Epithelial cell of prostate (primary cell): ENCODE measurements at places on chromosomes 2 and 18.

GRCh38 chr2:201758234-201758633, 22.5 kb downstream of the ALS2 start:
- DNase-seq: no peak

DNA sequence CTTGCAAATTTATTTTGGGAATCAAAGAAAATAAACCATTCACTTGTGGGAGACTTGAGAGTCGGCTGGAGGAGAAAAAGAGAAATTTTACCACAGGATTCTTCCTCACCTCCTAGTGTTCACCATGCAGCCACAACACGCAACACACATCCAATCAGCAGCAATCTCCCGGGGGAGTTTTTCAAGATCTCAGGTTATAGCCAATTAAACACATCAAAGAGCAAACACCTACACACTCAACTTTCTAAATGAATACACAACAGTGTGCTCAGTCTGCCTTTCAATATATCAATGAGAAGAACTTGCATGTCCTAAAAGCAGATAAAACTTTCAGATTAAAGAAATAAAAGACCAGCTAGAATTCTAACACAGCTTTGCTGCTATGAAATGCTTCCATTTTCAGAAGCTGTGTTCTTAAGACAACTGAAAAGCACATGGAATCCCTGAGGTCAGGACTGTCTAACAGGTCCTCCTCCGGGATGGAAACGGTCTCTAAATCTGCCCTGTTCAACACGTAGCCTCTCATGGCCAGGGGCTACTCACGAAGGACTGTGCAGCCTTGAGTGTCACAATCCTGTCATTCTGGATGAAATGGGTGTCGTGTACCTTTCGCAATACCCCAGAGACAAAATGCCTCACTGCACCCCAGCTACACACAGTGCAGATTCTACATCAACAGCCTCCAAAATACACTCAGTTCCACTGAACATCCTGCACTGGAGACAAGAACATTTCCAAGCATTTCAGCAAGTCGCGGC, 84.2 kb downstream of the ZNF516 start:
- no peak for DNase-seq

DNA sequence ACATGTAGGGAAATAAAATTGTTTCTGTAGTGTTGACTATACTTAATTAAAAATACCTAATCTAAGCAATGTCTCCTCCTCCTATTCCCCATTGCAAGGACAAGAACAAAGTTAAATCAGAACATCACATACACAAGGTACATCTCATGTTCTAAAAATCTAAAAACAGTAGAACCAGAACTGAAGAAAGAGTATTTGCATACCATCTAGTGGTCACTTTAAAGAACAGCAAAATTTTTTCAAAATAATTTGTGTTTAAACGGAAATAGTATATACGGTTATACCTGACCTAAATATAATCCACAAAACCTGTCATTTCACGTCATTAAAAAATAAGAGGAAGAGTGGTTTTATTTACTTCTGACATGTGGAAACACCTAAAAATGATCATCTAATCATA, 294.3 kb upstream of the KCNH7 start:
- no peak for DNase-seq

DNA sequence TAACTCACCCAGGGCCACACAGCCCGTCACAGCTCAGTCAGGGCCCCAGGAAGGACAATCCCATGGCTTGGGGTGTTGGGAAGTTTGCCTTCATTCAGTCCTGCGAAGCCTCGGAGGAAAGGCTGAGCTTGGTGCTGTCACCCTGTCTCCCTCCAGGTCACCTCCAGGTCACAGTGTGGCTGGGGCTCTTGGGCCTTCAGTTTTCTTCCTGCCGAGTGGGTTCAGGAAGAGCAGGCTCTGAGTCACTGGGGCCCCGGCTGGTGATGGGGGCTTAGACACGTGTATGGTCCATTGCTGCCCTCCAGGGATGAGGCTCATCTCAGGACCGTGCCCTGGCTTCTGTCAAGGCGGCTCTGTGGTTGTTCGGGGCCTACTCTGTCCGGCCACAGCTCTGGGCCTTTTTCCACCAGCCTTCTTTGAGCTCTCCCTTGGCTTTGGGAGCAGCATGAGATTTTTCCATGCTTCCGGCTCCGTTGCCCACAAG, 118.6 kb downstream of the INHBB start:
- no peak for DNase-seq

DNA sequence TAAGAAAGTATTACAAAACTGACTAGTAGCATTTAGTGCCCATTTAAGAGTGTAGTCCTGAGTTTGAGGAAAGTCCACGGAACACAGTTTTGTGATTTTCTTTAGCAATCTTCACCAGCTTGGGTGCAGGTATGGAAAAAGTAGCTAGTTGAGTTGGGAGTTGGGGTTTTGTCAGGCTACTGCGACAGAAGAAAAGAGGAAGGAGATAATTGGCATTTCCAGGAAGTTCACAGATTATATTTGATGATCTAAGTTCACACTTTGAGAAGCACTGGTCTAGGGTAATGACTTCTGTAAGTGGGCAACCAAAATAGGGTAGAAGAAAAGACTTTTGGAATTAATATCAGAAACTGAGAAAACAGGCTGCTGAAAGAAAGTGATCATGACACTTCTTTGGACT, 52.1 kb downstream of the VIL1 start:
- no peak for DNase-seq

GRCh38 chr2:133241224-133241571, 327.1 kb downstream of the NCKAP5 start:
- DNase-seq: no peak

DNA sequence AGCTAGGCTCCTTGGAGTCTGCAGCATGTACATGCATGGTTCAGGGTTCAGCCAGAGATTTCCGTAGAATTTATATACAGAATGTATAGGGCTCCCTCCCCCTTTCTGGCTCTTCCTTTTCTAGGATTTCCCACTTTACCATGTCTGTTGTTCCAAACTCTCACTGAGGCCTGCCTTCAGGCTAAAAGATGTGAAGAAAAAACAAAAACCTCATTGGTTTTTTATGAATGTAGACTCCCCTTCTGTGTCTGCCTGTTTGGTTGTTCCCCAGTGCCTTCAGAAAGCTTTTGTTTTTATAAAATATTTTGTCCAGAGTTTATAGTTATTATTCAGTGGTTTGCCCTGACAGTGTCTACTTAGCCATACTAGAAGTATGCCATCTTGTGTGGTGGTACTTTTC, 3.6 kb downstream of the NDUFV2 start:
- DNase-seq: no peak

DNA sequence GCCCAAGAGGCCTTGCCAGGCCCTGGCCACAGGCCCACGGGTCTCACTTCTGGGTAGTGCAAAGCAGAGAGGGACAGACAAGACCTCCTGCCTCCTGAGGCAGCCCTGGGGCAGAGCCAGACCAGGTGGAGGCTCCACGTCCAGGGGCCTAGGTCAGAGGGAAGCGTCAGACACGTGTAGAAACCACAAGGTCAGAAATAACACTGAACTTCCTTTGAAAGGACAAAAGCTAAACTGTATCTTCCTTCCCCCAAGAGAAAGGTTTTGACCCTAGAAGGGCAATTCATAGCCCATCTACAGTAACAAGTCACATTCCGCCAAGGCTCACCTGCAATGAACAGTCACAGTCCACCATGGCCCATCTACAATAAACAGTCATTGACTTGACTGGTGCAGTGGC, 17.9 kb downstream of the SDC1 start:
- DNase-seq: no peak

- DNase-seq: no peak
These were observed 9.1 kb downstream of the TWIST2 start for GRCh38 chr2:238856713-238857567.

GRCh38 chr18:24482821-24483220, 22.4 kb downstream of the HRH4 start:
- no peak for DNase-seq

DNA sequence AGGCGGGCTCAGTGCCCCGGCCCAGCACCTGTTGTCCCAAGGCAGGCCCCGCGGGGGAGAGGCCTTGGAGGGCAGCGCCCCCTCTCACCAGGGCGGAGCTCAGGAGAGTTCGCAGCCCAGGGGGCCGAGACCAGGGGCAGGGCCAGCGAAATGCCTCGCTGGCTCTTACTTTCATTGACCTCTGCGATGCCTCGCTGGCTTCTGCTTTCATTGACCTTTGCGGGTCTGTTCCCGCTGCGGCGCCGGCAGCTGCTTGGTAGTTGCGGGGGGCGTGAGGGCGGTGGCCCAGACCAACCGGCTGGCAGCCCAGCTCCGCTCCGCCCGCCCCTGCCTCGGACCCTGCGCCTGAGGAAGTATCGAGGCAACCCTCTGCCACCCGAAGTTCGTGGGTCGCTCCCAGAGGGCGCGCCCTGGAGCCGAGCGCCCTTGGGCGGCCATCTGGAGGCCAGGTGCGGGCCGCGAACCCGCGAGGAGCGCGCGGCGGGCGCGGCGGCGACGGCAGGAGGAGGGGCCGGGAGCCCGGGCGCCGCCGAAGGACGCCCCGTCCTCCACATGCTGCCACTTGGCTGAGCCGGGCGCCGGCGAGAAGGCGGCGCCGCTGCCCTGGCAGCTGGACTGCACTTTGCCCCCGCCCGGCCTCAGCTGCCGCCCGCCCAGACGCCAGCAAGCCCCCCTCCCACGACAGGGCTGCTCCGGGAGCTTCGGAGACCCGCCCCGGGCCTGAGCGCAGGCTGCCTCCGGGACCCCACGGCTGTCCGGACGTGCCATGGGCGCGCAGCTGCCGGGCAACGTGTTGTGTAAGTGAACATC, 118.0 kb upstream of the MSTN start:
- DNase-seq: no peak

DNA sequence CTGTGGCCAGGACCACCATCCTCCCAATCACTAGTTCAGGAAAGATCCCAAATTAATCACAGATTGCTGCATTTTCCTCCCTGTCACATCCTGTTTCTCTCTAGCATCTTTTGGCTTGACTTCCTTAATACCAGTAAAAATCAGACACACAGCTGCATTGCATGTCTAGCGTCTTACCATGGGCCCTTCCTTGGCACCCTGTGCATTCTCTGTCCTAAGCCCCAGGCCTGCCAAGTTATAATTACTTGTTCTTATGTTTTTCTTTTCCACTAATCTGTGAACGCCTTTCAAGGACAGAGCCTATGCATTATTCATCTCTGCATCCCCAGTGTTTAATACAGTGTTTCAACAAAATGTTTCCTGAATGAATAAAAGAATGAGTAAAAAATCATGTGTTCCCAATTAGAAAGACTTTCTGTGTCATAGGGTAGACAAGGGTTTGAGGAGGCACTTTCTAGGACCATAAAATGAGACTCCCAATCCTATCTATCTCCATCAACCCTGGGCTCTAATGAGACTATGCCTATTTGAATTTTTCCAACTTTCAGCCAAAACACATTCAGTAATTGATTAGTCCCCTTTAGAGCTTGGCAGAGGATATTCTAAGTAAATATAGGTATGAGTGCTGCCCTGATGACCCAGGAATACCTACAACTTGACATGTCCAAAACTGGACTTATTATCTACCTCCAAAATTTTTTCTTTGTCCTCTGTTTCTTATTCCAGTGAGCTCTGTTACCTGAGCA, 10.3 kb upstream of the NT5C1B start:
- no peak for DNase-seq

DNA sequence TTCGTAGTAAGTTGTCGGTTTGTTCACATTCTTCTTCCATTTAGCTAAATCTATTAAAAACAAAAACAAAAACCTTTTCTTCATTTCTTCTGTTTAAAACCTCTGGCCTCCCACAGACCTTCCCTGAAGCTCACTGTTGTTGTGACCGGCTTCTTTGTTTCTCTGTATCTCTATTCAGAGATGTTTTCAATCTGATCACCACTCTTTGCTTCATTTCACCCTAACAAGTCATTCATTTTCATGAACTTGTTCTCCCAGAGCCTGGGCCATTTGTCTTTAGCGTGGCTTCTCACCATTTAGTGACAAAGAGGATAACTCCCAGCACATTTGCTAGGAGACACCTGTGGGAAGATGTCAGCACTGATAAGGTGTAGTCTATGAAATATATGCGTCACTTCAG, 794.2 kb downstream of the ERBB4 start:
- DNase-seq: no peak

GRCh38 chr2:225993430-225993829, 593.9 kb downstream of the NYAP2 start:
- no peak for DNase-seq

GRCh38 chr2:54372361-54372760, 83.8 kb upstream of the SPTBN1 start:
- DNase-seq: no peak

DNA sequence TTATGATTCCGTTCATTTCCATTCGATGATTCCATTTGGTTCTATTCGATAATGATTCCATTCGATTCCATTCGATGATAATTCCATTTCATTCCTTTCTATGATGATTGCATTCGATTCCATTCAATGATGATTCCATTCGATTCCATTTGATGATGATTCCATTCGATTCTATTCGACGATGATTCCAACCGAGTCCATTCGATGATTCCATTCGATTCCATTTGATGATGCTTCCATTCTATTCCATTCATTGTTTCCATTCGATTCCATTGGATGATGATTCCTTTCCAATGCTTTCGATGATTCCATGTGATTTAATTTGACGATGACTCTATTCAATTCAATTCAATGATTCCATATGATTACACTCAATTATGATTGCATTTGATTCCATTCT, 1093.5 kb downstream of the RPIA start:
- no peak for DNase-seq

GRCh38 chr2:156532989-156533388, 96.8 kb downstream of the GPD2 start:
- DNase-seq: no peak

DNA sequence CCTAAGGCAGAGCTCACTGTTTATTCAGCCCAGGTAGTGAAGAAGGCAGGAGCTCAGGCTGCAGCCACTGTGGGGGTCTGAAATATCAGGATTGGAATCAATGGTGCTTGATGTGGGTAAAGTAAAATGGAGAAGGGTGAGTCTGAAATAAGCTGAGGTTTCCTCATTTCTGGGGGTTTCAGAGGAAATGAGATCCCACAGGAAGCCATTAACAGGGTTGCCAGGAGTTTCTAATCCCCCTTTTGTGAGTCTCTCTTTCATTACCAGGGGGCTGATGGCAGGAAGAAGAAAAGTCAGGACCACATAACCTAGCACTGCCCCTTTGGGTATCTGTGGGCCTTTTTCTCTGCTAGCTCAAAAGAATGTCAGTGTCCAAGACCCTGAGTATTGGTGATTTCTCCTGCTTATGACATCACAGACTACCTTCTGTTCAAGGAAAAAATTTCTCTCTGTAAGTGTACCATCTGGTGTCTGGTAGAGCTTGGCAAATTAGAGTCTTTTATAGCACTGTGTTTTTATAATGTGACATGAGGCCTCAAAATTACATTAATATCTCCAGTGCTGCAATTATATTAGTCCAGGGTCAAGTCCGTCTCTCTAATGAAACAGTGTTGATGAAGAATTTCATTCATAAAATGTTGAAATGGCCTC, 56.0 kb downstream of the LBH start:
- no peak for DNase-seq

GRCh38 chr2:45860136-45861121, 209.0 kb downstream of the PRKCE start:
- no peak for DNase-seq

- DNase-seq: no peak
These were observed at the start of gene DNMT3A for GRCh38 chr2:25341753-25342371. Gene DNMT3A, minus strand, starts transcription at chr2:25341925. Its CDS starts 27,941 bp downstream, at chr2:25313984.

DNA sequence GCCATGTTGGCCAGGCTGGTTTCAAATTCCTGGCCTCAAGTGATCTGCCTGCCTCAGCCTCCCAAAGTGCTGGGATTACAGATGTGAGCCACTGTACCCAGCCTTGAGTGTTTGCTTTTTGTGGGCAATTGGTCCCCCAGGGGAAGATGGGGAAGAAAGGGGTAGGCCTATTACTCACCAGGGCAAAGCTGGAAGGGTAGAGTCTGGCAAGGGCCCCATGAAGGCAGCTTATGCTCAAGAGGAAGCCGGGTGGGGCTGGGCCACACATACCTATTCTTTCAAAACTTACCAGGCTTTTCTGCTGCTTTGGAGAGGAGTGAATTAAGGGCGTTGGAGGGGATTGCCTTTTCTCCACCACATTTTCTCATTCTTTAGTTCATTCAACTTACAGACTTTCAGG, 24.5 kb upstream of the CD28 start:
- no peak for DNase-seq
